Kidney glomerular epithelial cell (primary cell): ENCODE measurements at places on chromosomes 16 and 17.
A peak's percentile ranks its signal among the peaks of the same experiment; 100 is the strongest.

- DNase-seq: no peak
Measured at GRCh38 chr16:86452451-86452850, 57.9 kb upstream of the FOXF1 start.

GRCh38 chr17:8496081-8496480 is 60.4 kb downstream of the NDEL1 start:
- DNase-seq: no peak

- DNase-seq: no peak
Measured at GRCh38 chr17:49365667-49366066, 3.6 kb upstream of the ZNF652 start.

GRCh38 chr17:56978441-56979090 is 635 bp downstream of the SCPEP1 start:
- DNase-seq: no peak

- DNase-seq: no peak
Measured at GRCh38 chr17:28470914-28471366, 2.5 kb upstream of the SLC13A2 start.

DNA sequence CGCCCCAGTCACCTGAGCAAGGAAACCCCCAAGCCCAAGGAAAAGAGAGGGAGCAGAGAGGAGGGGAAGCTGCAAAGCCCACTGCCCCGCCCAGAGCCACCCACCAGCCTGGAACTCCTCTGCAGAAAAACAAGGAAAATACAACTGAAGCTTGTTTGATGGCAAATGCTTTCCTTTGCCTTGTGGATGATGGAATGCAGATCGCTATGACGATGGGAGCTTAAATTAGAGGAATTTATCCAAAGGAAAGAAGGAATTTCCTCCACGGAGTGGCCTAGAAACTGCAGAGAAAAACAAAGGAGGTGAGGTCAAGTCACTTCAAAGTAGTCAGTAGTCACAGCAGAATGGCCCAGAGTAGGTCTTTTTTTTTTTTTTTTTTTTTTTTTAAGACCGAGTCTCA is 31.5 kb upstream of the ASGR2 start:
- DNase-seq: no peak

- DNase-seq: no peak
Measured at GRCh38 chr16:82470620-82471152, 156.1 kb upstream of the CDH13 start.

DNA sequence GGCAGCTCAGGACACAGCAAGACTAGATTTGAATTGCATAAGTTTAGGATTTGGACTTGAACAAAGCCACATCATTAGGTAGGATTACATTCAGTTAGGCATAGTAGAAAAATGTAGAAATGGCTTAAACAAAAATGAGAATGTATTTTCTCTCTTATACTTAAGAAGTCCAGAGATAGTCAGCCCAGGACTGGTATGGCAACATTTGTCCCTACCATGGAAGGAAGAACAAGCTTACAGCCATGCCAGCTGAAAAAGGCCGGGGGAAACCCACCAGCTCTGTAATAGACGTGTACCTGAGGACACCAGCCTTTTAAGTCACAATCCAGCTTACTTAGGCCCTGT is 11.2 kb upstream of the TMIGD1 start:
- no peak for DNase-seq

DNA sequence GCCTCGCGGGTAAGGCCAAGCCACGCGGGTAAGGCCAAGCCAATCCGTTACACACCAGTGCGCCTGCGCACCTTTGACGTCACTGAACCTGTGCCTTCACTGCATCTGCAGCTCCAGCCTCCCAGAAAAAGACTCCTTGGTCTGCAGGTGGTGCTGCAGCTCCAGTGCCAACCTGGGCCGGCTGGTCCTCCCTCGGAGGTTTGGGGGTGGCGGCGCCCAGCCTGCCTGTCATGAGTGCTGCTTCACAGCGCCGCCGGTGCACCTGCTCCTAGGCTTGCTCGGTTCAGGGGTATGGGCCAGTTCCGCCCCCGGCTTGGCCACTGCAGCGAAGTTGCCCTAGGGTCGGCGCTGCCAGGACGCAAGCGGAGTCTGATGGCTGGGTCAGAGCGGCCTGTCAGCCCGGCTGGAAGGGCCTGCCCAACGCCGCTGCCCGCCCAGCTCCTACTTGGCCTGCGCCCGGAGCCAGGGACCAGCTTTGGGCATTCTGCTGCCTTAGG is 146.6 kb downstream of the USP22 start:
- no peak for DNase-seq

- no peak for DNase-seq
Measured at GRCh38 chr17:50923611-50924010, 57.5 kb upstream of the TOB1 start.

GRCh38 chr17:12744298-12744697 is 45.0 kb upstream of the ARHGAP44 start:
- no peak for DNase-seq

DNA sequence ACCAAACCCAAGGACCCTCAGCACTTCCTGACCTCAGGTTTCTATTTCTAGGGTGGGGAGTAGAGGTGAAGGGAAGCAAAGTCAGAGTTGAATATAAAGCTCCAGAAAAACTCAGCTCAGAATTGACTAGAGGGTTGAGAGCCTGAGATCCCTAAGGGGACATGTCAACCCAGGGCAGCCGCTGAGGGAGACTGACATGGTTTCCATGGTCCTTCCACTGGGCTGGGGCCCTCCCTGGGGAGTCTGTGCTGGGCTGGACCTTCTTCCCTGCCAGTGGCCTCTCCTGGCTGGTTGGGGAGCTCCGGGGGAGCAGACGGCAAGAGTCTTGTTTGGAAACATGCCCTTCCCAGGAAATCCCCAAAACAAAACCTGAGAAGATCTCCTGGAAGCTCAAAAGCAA is 121.3 kb downstream of the METRNL start:
- no peak for DNase-seq

- no peak for DNase-seq
Measured at GRCh38 chr16:289395-289997, 6.5 kb downstream of the PDIA2 start.

GRCh38 chr16:71406724-71407123 is 35.1 kb downstream of the TLE7 start:
- DNase-seq: no peak

DNA sequence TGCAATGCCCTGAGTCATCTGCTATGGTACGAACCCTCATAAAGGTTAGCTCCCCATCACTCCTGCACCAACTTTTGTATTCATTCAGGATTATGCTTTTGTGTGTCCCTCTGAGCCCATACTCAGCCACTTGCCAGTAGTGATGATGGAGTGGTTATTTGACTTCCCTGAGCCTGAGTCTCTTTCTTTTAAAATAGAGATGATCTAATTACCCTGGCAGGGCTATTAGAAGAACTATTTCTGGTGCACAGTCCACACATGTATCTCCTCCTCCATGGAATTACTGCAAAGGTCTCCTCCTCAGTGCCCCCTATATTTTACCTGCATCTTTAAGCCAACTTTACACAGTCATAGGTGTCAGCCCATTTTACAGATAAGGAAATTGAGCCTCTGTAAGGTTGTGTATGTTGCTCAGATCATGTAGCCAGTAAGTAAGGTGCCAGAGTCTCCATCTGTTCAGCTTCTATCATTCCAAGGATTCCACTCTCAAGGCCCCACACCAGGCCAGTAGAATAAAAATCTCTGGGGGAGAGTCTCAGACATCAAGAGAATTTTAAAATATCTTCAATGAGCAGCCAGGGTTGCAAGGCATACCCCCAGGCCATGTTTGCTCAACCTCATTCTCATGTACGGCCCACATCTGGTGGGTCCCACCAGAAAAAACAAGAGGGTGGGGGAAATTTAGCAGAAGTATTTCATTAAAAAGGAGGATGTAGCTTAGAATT is 333.7 kb upstream of the HSBP1 start:
- no peak for DNase-seq

DNA sequence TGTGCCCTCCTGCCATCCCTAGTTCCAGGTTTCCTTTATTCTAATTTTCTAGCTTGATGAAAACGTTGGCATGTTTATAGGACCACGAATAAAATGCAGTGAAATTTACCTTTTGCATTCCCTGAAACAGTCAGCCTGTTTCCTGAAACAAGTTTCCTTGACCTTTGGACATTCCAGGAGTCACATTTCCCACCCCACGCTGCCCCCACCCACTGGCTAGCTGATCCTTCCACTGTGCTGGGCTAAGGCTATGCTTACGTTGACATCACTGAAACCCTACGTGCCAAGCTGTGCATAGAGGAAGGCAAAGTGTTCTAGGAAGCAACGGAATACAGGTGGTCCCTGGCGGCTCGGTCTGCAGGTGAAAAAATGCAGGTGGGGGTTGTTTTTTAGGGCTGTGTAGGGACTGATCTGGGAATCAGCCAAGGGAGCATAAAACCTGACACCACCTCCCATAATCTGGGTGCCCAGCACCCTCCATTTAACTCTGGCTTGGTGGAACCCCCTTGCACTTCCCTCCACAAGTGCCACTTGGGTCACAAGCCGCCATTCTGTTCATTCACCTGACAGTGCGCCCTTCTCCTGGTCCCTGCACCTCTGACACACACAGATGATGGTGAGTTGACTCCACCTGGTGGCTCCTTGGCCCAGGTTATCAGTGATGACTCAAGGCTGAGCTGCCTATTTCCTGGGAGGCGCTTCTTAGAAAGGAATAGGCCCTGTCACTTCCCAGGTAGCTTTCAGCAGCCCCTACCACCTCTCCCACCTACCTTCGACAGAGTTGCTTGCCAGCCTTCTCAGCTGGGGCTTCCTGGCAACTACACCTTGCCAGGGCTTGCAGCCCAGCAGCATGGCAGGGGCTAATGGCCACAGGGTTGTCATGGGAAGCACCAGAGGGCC is 83.7 kb downstream of the N4BP1 start:
- DNase-seq: no peak

- no peak for DNase-seq
Measured at GRCh38 chr17:12859520-12859919, 70.2 kb downstream of the ARHGAP44 start.

- DNase-seq: no peak
Measured at GRCh38 chr17:66548158-66548557, 245.7 kb downstream of the PRKCA start.

DNA sequence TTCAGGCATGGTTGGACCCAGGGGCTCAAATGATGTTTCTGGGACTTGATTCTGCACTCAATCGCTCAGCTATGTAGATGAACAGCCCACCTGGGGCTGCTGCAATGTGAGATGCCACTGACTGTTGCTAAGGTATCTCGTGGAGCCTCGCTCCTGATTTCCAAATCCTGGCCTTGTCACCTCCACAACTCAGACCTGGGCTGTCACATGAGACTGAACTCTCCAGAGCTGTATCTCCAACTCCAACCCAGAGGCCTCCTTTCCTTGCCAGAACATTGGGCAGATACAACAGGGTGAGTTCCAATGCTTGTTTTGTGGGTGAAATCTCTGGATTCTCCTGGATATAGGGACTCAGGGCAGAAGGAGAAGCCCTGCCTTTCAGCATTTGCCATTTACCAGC is 79.5 kb downstream of the GNAO1 start:
- DNase-seq: no peak

DNA sequence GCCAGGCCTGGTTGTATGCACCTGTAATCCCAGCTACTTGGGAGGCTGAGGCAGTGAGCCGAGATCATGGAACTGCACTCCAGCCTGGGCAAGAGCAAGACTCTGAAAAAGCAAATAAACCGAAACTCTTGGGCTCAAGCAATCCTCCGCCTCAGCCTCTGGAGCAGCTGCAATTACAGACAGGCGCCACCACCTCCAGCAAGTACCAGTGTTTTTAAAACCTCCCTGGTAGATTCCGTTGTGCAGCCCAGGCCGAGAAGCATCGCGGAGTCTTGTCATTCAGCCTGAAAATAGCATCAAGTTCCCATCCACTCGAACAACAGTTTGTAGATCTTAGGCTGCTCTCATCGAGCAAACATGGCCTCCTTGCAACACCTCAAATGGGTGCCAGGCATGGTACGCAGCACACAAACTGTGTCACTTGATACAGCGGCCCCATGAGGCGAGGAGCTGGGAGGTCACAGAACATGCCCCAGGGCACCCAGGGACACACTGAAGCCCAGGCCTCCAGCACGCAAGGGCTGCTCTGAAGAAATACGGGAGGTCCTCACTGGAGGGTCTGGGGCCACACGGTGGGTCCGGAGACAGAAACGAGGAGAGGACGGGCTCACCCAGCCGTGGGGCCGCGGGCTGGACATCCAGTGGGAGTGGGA is 18.1 kb downstream of the TMC6 start:
- no peak for DNase-seq

DNA sequence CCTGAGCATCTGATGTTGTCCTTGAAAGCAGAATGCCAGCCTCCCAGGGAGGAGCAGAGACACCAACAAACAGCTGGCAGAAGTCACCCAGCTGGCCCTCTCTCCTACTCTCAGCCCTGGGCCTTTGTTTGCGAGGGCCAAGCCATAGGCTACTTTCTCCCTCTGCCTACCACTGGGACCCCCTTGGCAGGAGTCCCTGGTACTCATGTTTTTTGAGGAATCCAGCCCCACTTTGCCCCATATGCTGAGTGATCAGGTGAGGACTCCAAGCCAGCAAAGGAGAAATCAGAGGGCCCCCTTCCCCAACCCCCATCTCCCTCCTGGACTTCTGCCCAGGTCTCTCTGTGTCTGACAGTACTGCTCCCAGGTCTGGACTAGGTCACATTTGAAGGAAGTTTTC is 121.9 kb downstream of the USP31 start:
- no peak for DNase-seq

- no peak for DNase-seq
Measured at GRCh38 chr17:64130559-64131001, 636 bp upstream of the ERN1 start.

GRCh38 chr16:77402118-77402517 is 32.7 kb downstream of the ADAMTS18 start:
- DNase-seq: no peak

DNA sequence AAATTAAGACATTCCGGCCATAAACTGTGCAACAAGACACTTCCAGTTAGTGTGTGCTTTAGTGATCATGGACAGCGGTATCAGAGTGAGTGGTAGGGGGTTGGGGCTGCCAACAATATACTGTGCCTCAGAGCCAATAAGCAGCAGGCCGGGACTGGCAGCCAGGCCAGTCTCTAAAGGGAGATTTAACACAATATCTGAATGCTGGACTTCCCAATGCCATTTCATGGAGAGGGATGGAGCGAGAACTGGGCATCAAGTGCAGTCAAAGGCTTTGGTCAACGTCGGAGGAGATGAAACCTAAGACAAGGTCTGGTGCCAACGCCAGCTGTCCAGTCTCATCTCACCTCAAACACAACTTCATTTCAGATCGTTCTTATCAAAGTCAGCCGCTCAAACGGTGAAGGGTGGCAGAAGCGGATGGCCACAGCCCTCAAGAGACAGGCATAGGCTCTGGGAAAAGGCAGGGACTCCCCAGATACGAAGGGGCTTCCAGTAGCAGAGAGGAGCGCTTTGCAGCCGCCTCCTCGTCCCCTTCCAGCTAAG is 935 bp downstream of the USP32 start:
- DNase-seq: peak; percentile 53

DNA sequence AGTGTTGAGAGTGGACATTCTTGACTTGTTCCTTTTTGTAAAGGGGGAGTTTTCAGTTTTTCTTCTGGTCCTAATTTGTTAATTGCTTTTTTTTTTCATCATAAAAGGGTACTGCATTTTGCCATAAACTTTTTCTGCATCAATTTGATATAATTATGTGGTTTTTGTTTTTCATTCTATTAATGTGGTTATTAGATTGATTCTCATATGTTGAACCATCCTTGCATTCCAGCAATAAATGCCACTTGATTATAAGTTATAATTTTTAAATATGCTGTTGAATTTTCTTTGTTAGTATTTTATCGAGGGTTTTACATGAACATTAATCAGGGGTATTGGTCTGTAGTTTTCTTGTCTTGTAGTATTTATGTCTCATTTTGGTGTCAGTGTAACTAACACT is 87.2 kb upstream of the SMIM36 start:
- DNase-seq: no peak
